ENCODE measurements at places on chromosomes 4 and X. TPM values are rescaled to one million over a fixed set of nuclear protein-coding genes. Genes with fewer than 3 reads are reported as not detected.

The CRLF2 gene
- not detected for total RNA-seq

The GEMIN8 gene
- total RNA-seq = 20.1 TPM

The NLRP2B gene
- total RNA-seq = not detected

The SLC38A5 gene
- total RNA-seq = 106 TPM

The CWH43 gene
- total RNA-seq = not detected

The NXF2B gene
- not detected for total RNA-seq

The GLOD5 gene
- total RNA-seq = not detected

The EMCN gene
- 3.6 TPM for total RNA-seq

The SMIM14 gene
- 54.3 TPM for total RNA-seq

The BRS3 gene
- total RNA-seq = not detected

The NXF2 gene
- total RNA-seq = not detected

The IL1RAPL1 gene
- total RNA-seq = 0.78 TPM

The ZNF595 gene
- 13.5 TPM for total RNA-seq

The NPY2R gene
- total RNA-seq = 27.4 TPM

The MAGEA3 gene
- not detected for total RNA-seq

The ADAM29 gene
- not detected for total RNA-seq

The FHIP1A gene
- total RNA-seq = 0.07 TPM

The PTTG2 gene
- total RNA-seq = not detected

The HAUS7 gene
- 13.8 TPM for total RNA-seq

The CENPE gene
- total RNA-seq = 5.5 TPM

The PABPC5 gene
- 3.3 TPM for total RNA-seq

The ASIC5 gene
- total RNA-seq = not detected

The ATP1B4 gene
- not detected for total RNA-seq

The MCF2 gene
- 0.07 TPM for total RNA-seq

The CENPVL1 gene
- total RNA-seq = not detected

The FLNA gene
- 3,803 TPM for total RNA-seq

The KDR gene
- total RNA-seq = 13.3 TPM

The ARSJ gene
- total RNA-seq = 48.6 TPM

The TMEM255A gene
- 0.07 TPM for total RNA-seq

The VCX gene
- total RNA-seq = not detected

The SLC4A4 gene
- 7.5 TPM for total RNA-seq

Measured in smooth muscle cell of the pulmonary artery (primary cell).